ENCODE measurements at places on chromosomes 1 and 21.

- no peak for DNase-seq
Measured at GRCh38 chr1:216183454-216183853, 239.8 kb downstream of the USH2A start.

GRCh38 chr1:61079898-61080336 lies 2.4 kb upstream of the NFIA start:
- DNase-seq: peak; percentile 80

DNA sequence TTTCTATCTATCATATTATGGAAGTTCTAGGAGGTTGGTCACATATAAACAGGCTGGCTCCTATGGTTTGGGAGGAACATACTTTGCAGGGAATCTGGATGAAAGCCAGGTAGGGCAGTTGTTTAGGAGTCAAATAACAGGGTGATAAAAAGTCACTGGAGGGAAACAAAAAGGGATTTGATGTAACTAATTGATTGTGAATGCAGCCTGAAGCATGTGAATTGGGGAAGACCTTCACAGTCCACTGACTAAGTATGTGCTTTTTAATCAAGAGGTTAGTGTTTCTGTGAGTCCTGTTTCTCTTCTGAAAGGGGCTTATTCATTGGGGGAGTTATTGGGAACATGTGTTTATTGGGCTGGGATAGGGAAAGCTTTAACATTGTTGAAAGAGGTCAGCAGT lies 41.3 kb downstream of the HMCN1 start:
- DNase-seq: no peak

DNA sequence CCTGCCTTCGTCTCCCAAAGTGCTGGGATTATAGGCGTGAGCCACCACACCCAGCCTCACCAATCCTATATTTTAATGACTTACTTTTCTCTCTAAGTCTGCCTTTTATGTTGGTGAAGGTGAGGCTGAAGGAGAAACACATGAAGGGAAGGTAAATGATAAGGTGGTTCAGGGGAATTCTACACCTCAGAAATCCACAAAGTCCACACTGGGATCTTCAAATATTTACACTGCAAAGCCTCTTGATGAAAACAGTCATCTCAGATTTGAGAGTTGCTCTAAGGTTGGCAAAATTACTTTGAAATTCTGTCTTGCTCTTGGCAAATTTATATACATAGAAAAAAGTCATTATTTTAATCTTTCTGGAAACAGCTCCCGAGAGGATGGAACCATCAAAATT lies 42.0 kb upstream of the CACHD1 start:
- DNase-seq: no peak

All from psoas muscle (tissue), 8 donors.